ENCODE measurements at places on chromosomes 11 and 22. TPM values are rescaled to one million over a fixed set of nuclear protein-coding genes. Genes with fewer than 3 reads are reported as not detected.

DNA sequence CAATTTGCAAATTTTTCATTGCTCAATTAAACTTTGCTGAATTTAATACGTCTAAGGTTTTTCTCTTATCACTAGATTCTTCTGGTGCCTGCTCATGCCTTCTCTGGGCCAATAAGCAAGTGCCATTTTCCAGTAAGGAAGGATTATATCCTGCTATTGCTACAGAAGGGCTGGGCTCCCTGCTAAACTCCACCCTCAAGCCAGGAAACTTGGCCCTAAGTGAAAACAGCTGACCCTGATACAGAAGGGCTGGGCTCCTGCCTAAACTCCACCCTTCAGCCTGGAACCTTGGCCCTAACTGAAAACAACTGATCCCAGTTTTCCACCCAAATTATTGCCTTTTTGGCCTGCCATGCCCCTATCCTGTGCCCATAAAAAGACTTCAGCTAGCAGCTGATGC is 385.3 kb downstream of the DYNC2H1 start:
- H3K27ac ChIP-seq, result no peak overlapping the region
- H3K27me3 ChIP-seq, result no peaks in the 10 kb centered on the region
- no peaks in the 10 kb centered on the region for H3K4me1 ChIP-seq
- no peak for DNase-seq

DNA sequence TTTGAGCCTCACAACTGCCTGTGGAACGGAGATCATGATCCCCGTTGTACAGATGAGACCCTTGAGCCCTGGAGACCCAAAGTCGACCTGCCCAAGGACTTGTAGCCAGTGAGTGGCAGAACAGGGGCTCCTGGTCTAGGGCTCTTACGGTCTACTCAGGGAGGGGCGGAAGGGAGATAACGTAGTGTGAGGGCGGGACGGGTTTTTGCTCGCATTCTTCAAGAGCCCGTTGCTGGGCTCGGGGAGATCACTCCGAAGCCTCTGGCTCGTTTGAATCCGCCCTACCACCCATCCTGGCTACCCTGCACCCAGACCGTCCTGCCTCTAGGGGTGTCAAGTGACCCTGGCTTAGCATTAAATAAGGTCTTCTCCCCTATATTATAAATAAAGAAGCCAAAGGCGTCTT is 639 bp downstream of the CRY2 start:
- H3K4me3 ChIP-seq, result peak overlapping the region; percentile 78
- no peak for DNase-seq
- peak overlapping the region; percentile 48 for H3K27ac ChIP-seq
- no peaks in the 10 kb centered on the region for H3K27me3 ChIP-seq

GRCh38 chr11:97614606-97615005 is 1224.8 kb downstream of the JRKL start:
- H3K36me3 ChIP-seq, result no peaks in the 10 kb centered on the region
- H3K4me1 ChIP-seq, result no peaks in the 10 kb centered on the region
- no peak overlapping the region for H3K4me3 ChIP-seq
- DNase-seq, result no peak
- H3K27me3 ChIP-seq, result no peaks in the 10 kb centered on the region
- no peak overlapping the region for H3K27ac ChIP-seq

Gene ANO1
- total RNA-seq, result 0.13 TPM

GRCh38 chr22:21014202-21014725 is 701 bp upstream of the P2RX6 start:
- no peak overlapping the region for H3K27ac ChIP-seq
- no peaks in the 10 kb centered on the region for H3K27me3 ChIP-seq
- DNase-seq, result peak; percentile 43
- no peaks in the 10 kb centered on the region for H3K36me3 ChIP-seq

GRCh38 chr22:46959369-46959768 is 196.9 kb downstream of the TBC1D22A start:
- no peaks in the 10 kb centered on the region for H3K27me3 ChIP-seq
- H3K4me1 ChIP-seq, result no peaks in the 10 kb centered on the region
- no peak overlapping the region for H3K27ac ChIP-seq
- DNase-seq, result no peak
- no peak overlapping the region for H3K4me3 ChIP-seq

- no peaks in the 10 kb centered on the region for H3K36me3 ChIP-seq
- DNase-seq, result no peak
- no peaks in the 10 kb centered on the region for H3K4me1 ChIP-seq
- no peaks in the 10 kb centered on the region for H3K27me3 ChIP-seq
- H3K4me3 ChIP-seq, result no peak overlapping the region
These were observed 1272.2 kb downstream of the LRRC4C start for GRCh38 chr11:40187295-40187694.

Gene TEAD1
- total RNA-seq, result 0.21 TPM

- no peaks in the 10 kb centered on the region for H3K27me3 ChIP-seq
- H3K4me1 ChIP-seq, result no peaks in the 10 kb centered on the region
- no peak overlapping the region for H3K27ac ChIP-seq
- no peaks in the 10 kb centered on the region for H3K36me3 ChIP-seq
These were observed 11.1 kb downstream of the CCKBR start for GRCh38 chr11:6270584-6271246.

Gene ACTN3
- total RNA-seq, result 0.36 TPM

Gene PDGFB
- 1.1 TPM for total RNA-seq

Gene TSSK2
- total RNA-seq, result not detected

Gene VWCE
- 2.7 TPM for total RNA-seq

Gene TEX54
- not detected for total RNA-seq

- H3K27me3 ChIP-seq, result no peaks in the 10 kb centered on the region
- no peaks in the 10 kb centered on the region for H3K4me1 ChIP-seq
- H3K36me3 ChIP-seq, result no peaks in the 10 kb centered on the region
- no peak overlapping the region for H3K4me3 ChIP-seq
- no peak for DNase-seq
These were observed 25.8 kb upstream of the LUZP2 start for GRCh38 chr11:24471084-24471483.

- no peak overlapping the region for H3K27ac ChIP-seq
- no peaks in the 10 kb centered on the region for H3K4me1 ChIP-seq
- H3K4me3 ChIP-seq, result no peak overlapping the region
- no peak for DNase-seq
- H3K36me3 ChIP-seq, result no peaks in the 10 kb centered on the region
These were observed 986 bp upstream of the MUC5B start for GRCh38 chr11:1221848-1222311.

- no peak overlapping the region for H3K4me3 ChIP-seq
- no peak for DNase-seq
- H3K36me3 ChIP-seq, result no peaks in the 10 kb centered on the region
These were observed 112.6 kb downstream of the CADM1 start for GRCh38 chr11:115391598-115391997.

DNA sequence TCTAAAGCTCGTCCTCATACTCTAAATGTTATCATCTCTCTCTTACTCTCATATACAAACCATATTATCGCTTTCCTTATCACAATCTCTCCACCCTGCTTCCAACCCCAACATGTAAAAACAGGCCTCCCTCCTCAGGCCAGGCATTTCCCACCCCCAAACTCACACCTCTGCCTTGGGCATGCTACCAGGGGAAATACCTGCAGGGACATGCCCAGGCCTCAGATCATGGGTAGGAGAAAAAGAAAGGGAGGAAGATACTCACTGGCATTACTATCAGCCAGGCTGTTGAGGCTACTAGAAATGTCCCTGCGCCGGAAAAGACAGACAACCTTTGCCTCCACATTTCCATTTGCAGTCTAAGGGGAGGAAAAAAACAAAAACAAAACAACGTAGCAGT is 1.8 kb downstream of the MTA2 start:
- H3K27me3 ChIP-seq, result no peaks in the 10 kb centered on the region
- peak overlapping the region; percentile 97 for H3K27ac ChIP-seq
- peaks cover 19% of the 10 kb centered on the region for H3K4me1 ChIP-seq
- H3K4me3 ChIP-seq, result peak overlapping the region; percentile 91
- H3K36me3 ChIP-seq, result peaks cover 42% of the 10 kb centered on the region

Gene CECR2
- 0.13 TPM for total RNA-seq

GRCh38 chr11:94767291-94767690 is 865 bp upstream of the AMOTL1 start:
- H3K27ac ChIP-seq, result no peak overlapping the region
- no peaks in the 10 kb centered on the region for H3K36me3 ChIP-seq
- no peak overlapping the region for H3K4me3 ChIP-seq
- H3K27me3 ChIP-seq, result peaks cover 13% of the 10 kb centered on the region

DNA sequence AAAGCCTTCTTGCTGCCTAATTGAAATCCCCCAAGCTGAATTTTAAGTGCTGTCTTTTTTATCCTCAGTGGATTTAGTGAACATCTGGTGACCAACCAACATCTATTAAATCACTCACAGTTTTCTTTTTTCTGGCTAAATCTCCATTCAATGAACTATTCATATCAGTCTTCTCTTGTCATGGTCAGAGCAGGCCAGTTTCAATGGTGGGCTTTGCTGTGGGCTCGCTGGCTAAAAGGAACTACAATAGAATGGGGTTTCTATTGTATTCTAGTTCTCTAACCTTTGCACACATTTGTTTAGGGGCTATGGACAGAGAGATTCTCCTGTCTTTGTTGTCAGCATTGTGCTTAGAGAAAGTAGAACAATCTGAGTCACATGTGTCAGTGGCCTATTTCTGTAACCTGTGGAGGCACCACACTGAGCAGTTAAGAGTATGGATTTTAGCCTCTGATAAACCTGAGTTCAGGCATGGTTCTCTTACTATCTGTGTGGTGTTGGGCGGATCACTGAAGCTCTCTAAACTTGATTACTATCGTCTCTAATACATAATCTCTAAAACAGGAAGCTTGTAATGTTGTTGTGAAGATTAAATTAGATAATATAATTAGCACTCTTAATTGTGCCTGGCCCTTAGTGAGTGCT is 94.2 kb upstream of the CADM1 start:
- no peak overlapping the region for H3K27ac ChIP-seq
- no peak overlapping the region for H3K4me3 ChIP-seq
- no peak for DNase-seq
- H3K4me1 ChIP-seq, result no peaks in the 10 kb centered on the region
- H3K36me3 ChIP-seq, result no peaks in the 10 kb centered on the region
- no peaks in the 10 kb centered on the region for H3K27me3 ChIP-seq

GRCh38 chr22:30317778-30318177 is 9.0 kb downstream of the TBC1D10A start:
- no peak for DNase-seq
- H3K36me3 ChIP-seq, result peaks cover 6% of the 10 kb centered on the region
- H3K27ac ChIP-seq, result no peak overlapping the region
- H3K27me3 ChIP-seq, result no peaks in the 10 kb centered on the region
- H3K4me1 ChIP-seq, result peaks cover 32% of the 10 kb centered on the region

GRCh38 chr22:48371391-48371790 is 1456.3 kb downstream of the BRD1 start:
- H3K27me3 ChIP-seq, result no peaks in the 10 kb centered on the region

DNA sequence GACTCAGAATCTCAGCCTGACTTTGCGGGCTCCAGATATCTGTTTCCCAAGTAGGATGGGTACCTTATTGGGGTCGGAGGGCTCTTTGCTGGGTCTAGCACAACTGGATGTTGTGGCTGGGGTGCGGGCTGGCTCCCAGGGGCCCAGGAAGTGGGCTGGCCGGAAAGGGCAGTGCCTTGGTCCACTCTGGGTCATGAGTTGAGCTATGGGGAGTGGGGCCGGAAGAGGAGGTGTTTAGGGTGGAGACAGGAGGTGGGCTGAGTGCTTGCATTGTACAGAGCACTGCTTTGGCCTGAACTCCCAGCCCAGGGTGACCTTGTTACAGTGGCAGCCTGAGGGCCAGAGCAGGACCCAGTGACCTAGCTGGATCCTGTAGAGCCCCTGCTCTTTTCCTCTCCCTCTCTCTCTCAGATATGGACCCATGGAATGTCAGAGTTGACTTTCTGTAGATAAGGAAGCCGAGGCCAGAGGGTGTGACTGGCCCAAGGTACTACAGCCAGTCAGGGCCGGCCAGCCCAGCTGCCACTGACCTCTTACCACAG is 13.2 kb downstream of the PHLDB1 start:
- H3K27me3 ChIP-seq, result peaks cover 5% of the 10 kb centered on the region
- no peak overlapping the region for H3K27ac ChIP-seq
- DNase-seq, result no peak
- no peaks in the 10 kb centered on the region for H3K4me1 ChIP-seq
- no peak overlapping the region for H3K4me3 ChIP-seq

Gene GLB1L3
- total RNA-seq, result 1.3 TPM

Gene CRYBA4
- total RNA-seq, result not detected
